ENCODE measurements at places on chromosomes 5 and 9.

GRCh38 chr5:176778921-176779465, 31.4 kb upstream of the UNC5A start:
- DNase-seq: no peak

DNA sequence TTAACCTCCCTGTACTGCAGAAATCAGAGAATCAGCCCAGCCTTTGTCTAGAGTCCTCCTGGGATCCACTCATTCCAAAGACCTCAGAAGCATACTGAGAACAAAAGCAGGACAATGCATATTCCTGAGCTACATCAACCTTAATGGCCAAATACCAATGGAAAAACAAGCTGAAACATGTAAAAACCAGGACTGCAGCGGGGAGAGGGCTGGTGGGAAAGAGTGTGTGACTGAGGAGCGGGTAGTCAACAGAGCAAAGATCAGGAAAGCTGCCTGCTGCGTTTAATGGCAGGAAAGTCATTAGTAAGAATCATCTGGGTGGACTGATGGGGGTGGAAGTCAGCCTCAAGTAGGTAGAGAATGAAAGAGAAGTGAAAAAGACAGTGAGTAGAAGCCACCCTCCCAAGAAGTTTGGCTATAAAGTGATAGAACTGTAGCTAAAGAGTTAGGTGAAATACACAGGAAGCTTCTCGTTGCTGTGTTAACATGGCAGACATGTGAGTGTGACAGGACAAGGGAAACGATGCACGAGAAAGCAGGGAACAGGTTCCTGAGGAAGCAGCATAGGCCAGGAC, 88.1 kb downstream of the OTULIN start:
- no peak for DNase-seq

- DNase-seq: no peak
These were observed 27.1 kb upstream of the RASGRF2 start for GRCh38 chr5:80933036-80933435.

- DNase-seq: no peak
These were observed 7.1 kb upstream of the ENTREP1 start for GRCh38 chr9:69317894-69318293.

GRCh38 chr5:71693828-71694427, 25.1 kb upstream of the CARTPT start:
- DNase-seq: peak; percentile 11

GRCh38 chr5:174734571-174735497, 10.5 kb downstream of the MSX2 start:
- DNase-seq: no peak

GRCh38 chr9:101514071-101514470, 19.6 kb upstream of the RNF20 start:
- no peak for DNase-seq

GRCh38 chr5:161544350-161544765, 2.2 kb downstream of the GABRB2 start:
- DNase-seq: peak; percentile 38

DNA sequence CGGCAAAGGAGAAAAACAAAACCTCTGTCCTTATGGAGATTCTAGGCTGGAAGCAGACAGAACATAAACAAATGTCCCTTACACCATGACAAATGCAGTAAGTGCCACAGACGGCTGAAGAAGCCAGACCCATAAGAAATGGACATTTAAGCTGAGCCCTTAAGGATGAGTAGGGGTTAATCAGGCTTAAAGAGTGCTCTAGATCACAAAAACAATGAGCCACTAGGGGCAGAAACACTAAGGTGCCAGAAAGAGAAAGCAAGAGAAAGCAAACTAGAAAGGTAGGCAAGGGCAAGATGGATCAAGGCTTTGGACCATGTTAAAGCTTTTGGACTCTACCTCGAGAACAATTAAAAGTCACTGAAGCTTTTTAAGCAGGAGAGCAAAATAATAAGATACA, 326.9 kb upstream of the WWC1 start:
- no peak for DNase-seq

GRCh38 chr5:3220638-3221288, 374.9 kb upstream of the IRX1 start:
- no peak for DNase-seq

DNA sequence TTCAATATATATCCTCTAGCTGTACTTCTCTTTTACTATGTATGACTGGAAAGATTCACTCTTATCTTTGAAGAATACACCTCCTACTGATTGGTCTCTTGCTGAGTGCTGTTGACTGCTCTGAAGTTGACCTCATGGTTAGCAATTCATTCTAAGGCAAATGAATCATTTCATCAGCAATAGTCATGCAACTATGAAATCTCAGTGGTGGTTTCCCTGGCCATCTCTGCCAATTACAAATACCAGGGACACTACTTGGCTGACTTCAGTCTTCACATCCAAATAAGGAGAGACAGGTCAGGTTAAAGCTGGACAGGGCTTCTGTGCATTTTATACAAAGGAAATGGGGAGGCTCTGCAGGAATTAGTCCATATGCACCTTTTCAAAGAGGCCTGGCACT, 333.5 kb upstream of the ACTBL2 start:
- DNase-seq: no peak

DNA sequence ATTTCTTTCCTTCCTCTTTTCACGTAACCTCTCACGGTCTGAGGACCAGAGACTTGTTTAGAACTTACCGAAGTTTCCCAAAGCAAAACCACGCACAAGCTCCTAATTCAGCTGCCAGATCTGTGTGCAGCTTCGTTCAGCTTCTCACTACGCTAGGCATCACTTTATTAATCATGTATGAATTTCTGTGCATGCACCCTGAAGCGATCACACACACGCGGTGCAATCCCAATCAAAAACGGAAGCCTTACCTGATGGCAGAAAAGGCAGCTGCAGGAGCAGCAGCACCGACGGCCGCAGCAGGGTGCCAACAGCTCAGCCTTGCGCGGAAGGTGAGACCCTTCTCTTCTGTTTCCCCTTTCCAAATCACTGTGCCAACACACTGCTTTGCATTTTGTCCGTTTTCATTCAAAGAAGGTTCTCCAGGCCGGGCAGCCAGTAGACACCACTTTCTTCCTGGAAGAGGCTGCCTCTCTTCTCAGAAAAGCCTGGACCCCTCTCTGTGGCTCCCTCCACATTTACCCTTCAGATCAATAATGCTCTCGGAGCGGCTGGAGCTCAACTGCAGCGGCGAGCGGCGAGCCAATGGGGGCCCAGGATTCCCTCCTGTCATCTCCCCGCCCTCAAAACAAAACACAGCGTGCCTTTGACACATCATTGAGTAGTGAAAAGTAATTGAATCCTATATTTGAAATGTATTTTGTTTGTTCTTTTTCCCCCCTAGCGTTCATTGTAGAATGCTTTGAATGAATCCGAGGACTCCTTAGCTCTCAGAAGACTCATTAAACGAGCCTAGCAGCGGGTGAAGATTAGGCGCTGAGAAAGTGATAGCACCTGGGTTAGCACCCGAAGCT, at the start of gene CDH12:
Gene CDH12, minus strand, starts transcription at position 538 of the 854 bp plus-strand sequence.
- peak; percentile 58 for DNase-seq

- no peak for DNase-seq
These were observed 910.2 kb downstream of the TAF11L14 start for GRCh38 chr5:18544421-18544820.

DNA sequence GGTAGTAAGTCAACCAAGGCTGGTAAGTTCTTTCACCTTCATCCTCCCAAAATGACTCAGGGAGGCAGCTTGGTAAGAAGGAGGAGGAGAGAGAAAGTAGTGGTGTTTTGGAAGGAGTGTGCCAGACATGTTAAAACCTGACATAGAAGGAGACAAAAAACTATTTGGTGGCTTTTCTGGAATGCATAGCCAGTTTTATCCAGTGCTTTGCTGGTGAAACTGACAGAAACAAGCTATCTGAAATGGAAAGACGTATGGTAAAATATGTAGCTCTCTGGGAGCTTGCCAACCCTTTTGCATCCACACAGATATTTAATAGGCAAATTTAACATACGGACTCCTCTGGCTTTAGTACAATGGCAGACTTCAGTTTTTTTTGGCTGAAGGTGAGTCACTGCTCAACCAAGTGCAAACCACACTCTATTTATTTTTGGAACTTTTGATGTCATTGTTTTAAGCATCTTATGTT, 45.4 kb downstream of the RAB14 start:
- DNase-seq: no peak

- DNase-seq: peak; percentile 16
These were observed 229.4 kb downstream of the DMAC1 start for GRCh38 chr9:7570107-7570720.

GRCh38 chr9:77019926-77020412, 514 bp downstream of the FOXB2 start:
- DNase-seq: no peak

GRCh38 chr5:23303435-23303834, 204.0 kb upstream of the PRDM9 start:
- DNase-seq: no peak

GRCh38 chr5:38099205-38100168, 158.9 kb upstream of the EGFLAM start:
- DNase-seq: no peak

DNA sequence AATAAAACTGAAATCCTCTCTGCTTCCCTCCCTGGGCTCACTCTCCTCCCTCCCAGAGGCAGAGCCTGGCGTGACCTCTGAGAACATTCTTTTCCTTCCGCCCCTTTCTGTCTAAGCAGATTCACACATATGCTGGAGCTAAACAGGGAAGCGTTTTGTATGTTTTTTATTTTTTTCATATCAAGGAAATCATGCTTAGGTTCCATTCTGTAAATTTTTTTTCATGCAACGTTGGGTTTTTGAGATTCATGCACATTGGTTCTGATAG, 20.2 kb upstream of the BARHL1 start:
- peak; percentile 13 for DNase-seq

GRCh38 chr9:95763983-95764382, 111.5 kb upstream of the ERCC6L2 start:
- no peak for DNase-seq

DNA sequence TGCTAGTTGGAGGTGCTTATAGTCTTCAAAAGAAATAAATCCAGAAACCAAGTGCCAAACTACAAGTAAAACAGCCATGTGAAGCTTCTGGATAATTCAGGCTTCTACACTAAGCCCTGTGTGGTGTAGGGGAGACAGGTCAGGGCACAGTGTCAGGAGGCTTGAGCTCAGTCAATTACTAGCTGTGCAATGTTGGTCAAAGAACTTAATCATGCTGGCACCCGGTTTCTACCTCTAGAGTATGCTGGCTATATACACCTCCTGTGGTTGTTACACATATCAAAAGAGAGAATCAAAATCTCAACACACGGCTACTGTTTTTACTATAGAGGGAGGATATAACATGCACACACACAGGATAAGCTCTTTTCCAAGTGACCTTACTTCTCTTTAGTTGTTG, 469.7 kb upstream of the ZNF462 start:
- DNase-seq: no peak

DNA sequence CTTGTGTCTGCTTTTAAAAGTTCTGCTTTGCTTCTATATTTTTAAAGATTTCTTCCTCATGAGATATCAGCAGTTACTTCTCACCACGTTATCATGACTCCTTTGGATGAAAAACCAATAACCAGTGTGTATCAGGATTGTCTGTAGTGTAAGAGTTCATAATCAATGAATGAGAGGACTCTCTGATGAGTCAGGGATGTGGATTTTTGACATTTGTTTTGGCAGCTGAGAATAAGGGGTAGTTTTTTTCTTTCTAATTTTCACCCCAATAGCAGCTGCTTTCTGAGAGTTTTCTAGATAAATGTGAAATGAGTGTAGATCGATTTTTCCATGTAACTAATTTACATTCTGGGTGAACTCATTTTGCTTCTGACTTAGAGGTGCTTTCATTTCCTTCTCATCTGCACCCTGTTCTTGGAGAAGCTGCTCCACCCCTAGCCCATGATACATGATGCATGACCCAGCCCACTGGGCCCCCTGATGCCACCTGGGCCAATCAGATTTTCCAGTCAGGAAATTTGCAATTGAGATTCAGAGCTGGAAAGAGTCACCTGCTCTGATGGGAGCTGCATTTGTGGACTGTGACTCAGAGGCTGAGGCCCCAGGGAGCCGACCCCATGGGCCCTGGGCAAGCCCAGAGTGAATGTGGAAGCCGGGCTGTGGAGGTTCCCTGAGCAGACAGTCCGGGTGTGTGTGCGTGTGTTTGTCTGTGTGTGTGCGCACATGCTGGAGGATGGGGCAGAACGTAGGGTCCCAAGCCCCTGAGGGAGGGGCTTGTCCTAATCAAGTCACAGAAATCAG, 159.3 kb downstream of the RGS3 start:
- DNase-seq: no peak

DNA sequence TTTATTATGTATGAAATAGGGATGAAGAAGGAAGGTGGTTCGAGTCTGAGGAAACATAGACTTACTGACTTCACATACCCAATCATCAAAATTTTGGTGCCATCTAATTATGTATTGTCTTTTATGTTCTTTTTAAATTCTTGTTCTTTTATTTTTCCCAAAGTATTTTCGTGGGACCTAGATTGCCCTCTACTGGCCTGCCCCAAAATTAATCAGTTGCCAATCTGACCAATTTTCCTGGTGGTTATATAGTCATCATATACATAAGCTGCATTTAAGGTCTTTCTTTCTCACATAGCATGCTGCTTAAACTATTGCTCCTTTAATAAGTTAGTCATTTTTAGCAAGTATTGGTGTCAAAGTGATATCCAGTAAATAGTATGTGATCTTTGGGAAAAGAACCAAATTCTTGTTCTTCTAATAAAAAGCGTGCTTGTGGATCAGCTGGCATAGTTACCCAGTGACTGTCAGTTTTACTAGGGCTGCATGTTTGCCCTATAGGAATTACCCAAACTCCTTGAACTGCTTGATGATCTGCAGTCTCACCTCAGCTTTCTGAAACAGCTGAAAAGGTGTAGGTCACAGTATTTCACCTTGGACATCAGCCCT, 223.5 kb downstream of the SH3GL2 start:
- no peak for DNase-seq

DNA sequence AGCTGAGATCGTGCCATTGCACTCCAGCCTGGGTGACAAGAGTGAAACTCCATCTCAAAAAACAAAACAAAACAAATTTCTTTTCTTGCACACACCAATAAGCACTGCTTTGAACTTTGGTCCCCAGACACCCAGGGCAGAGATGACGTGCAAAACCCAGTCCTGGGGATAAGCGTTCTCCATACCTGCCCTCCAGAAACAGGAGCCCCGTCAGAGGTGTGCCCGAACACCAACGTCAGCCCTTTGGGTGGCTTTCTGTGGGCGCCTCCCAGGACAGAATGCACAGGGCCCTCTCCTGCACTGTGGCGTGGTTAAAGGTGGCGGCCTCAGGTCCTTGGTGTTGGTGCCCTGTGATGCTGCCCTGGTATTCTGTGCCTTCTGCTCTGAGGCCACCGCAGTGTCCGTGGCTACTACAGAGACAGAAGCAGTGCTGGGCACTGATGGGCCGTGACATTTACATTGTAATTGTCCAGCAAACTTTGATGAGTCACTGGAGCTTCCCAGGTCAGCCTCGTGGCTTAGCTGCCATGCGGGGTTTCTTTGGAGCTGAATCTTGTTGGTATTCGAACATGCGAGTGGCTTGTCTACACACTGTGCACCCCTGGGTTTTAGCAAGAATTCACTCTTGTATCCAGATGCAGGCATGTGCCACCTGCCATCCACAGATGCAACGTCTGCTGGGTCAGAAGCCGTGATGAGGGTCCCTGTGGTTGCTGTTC, 9.8 kb downstream of the PPP1R26 start:
- no peak for DNase-seq
